ENCODE measurements at places on chromosomes 5 and 9.

DNA sequence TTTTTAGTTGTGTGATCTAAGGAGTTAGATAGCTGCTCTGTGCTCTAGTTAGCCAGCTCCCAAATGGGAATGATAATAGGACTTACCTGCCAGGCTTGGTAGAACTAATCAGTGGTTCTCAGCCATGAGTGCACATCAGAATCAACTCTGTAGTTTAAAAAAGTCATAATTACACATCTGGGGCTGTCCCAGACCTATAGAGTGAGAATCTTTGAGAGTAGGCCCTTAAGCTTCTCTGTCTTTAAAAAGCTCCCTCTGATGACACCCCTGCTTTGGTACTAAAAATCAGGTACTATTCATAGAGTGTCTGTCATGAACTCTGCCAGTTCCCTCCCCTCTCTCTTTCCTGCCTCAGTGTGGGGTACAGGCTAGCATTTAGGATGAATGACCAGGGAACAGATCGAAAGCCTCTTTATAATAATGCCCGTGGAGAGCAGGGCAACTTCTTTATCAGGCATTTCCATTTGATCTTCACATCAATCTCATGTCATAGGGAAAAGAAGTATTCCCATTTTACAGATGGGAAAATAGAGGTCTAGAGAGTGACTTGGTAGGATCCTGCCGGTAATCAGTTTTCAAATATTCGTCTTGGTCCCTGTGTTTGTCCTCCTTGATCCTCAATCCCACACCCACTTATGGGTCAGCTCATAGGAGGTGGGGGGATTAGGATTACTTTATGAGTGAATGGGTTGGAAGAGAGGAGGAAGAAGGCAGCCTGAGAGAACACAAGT is 15.3 kb downstream of the PPARGC1B start:
- no peak for DNase-seq

- DNase-seq, result no peak
Observed at GRCh38 chr9:115879451-115879850, 274.1 kb upstream of the PAPPA start.

DNA sequence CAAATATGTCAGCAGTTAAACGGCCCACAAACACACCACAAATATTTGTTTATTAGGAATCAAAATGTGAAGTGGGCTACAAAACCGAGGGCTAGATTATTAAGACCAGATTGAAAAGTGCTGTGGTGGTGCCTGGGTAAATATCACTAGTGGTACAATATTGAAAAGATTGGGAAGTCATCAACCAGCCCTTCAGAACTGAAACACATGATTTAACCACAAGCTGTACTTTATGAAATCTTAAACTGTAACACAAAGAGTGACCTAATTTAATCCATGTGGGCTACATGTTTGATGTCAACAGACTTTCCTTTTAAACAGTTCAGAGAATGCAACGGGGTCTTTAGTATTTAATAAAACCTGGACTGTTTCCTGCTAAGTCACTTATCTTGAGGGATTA is 182.3 kb downstream of the SPATA31D1 start:
- no peak for DNase-seq

- no peak for DNase-seq
Observed at GRCh38 chr5:9533562-9534364, 12.1 kb downstream of the SEMA5A start.

DNA sequence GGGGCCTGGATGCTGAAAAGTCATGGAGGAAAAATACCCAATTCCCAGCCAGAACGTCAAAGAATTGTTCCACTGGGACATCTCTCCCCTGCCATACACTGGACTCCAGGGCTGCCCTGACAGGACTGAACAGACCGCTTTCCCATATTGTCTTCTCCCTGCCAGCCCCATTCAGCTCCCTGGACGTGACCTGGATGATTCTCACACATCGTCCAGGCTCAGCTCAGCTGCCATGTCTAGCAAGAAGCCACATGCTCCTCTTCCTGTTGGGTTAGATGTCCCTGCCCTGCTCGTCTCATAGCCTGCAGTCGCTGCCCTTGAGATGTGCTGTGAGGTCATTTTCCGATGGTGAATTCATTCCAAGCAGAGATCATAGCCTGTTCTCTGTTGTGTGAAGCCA is 37.4 kb downstream of the FOXI1 start:
- no peak for DNase-seq

- DNase-seq, result no peak
Observed at GRCh38 chr5:175825893-175826292, 45.5 kb upstream of the CPLX2 start.

- DNase-seq, result peak; percentile 81
Observed at GRCh38 chr9:33452828-33453271, 5.5 kb upstream of the AQP3 start.
